ENCODE measurements at places on chromosomes 11 and 22.

DNA sequence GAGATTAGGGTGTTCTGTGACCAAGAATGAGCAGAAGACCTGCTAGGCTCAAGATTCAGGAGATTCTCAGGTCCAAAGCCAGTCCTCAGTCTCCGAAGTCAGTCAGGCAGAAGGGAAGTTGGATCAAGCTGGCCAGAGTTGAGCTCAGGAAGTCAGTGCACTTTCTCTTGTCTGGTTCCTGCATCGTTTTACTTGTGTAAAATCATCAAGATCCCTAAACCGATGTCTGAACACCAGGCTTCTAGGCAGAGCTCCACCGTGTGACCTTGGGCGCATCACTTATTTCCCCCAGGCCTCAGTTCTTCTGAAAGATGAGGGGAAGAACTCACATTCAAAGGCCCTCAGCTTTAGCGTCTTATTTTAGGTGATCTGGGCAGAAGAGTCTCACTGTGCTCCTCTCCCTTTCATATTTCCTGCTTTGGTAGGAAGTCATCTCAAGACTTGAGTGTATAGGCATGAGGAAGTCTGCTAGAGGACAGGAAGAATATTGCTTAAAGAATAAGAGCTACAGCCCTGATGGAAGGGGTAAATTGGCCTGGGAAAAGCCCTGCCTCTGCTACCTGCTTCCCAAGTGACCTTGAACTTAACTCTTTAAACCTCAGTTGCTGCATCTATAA is 20.2 kb downstream of the NF2 start:
- no peak for DNase-seq

- no peak for DNase-seq
Measured at GRCh38 chr11:5486421-5486820, 2.1 kb upstream of the OR52D1 start.

DNA sequence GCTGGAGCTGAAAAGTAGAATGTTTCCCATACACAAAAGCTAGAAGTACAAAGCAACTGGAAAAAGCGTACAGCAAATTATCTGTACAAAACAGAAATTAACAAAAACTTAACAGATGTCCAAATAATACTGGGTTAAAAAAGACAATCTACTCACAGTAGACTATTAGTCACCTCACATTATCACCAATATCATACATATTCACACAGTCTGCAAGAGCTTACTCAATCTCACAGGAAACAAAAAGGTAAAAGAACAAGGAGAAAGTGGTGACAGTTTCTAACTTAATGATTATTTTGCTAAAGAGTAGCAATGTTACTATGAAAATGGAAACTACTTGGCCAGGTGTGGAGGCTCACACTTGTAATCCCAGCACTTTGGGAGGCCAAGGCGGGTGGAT is 11.9 kb downstream of the CELF1 start:
- no peak for DNase-seq

DNA sequence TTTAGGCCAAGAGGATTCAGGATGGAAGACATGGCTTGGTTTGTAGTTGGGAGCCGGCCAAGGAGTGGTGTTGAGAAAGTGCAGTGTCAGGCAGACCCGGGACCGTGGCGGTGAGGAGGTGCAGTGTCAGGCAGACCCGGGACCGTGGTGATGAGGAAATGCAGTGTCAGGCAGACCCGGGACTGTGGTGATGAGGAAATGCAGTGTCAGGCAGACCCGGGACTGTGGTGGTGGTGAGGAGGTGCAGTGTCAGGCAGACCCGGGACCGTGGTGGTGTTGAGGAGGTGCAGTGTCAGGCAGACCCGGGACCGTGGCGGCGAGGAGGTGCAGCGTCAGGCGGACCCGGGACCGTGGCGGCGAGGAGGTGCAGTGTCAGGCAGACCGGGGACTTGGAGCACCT is 59.7 kb downstream of the LRP5 start:
- DNase-seq, result no peak

DNA sequence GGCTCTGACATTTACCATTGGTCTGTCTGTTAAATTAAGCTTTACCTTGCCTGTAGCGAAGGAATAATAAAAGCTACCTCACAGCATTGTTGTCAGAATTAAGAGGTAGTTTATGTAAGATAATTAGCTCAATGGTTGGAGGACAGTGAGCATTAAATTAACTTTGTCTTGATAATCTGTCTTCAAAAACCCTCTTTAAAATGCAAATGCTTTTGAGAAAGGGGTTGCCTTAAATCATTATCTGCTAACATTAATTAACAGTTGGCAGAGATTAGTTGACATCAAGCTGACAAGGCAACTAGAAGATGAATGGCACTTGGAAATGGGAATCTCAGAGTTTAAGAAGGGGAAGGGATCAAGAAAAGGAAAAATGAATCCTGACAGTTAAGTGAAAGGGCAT is 761.1 kb upstream of the ARHGAP42 start:
- no peak for DNase-seq

GRCh38 chr11:39745401-39745800 is 1714.1 kb downstream of the LRRC4C start:
- DNase-seq, result no peak

DNA sequence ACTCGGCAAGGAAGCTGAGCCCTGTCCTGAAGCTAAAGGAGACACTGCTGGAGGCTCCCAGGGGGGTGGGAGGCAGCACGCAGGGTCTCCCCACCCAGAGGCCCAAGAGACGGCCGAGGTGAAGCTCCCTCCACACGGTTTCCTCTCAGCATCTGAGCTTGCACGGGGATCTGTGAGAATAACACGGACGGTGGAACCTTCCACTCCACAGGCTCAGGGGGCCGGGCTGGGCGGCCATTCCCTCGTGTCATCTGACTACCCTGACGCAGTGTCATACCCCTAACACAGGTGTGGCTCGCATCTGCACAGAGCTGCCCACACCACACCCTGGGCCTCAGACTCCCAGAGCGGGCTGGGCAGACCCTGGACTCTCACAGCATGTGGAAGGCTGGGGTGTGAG is 409.7 kb downstream of the SHANK2 start:
- no peak for DNase-seq

GRCh38 chr11:5928811-5929210 is 13.2 kb upstream of the OR56A3 start:
- no peak for DNase-seq

DNA sequence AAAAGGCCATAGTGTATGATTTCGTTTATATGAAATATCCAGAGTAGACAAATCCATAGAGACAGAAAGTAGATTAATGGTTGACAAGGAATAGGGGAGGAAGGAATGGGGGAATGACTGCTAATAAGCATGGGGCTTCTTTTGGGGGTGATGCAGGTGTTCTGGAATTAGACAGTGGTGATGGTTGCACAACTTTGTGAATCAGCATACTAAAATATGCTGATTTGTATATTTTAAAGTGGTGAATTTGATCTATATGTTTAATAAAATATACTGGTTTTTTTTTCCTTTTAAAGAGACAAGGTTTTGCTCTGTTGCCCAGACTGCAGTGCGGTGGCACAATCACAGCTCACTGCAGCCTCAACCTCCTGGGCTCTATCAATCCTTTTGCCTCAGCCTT is 6.5 kb upstream of the HORMAD2 start:
- DNase-seq, result no peak

- no peak for DNase-seq
Measured at GRCh38 chr22:32699001-32699582, 102.4 kb upstream of the TIMP3 start.

- DNase-seq, result no peak
Measured at GRCh38 chr22:43036282-43036829, 21.4 kb upstream of the PACSIN2 start.

DNA sequence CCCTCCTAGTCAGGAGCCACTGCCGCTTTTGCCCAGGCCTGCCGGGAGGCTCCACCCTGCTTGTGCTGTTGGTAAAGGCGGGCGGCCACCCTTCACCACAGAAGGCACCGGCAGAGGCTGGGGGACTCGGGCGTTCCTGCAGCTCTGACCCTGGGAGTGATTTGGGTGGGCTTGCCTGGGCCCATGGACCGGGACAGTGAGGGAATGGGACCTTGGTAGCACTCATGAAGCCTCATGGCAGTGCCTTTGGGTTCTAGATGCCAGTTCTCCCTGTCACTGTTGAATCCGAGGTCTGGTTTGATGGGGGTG is 4.4 kb downstream of the TPCN2 start:
- no peak for DNase-seq

DNA sequence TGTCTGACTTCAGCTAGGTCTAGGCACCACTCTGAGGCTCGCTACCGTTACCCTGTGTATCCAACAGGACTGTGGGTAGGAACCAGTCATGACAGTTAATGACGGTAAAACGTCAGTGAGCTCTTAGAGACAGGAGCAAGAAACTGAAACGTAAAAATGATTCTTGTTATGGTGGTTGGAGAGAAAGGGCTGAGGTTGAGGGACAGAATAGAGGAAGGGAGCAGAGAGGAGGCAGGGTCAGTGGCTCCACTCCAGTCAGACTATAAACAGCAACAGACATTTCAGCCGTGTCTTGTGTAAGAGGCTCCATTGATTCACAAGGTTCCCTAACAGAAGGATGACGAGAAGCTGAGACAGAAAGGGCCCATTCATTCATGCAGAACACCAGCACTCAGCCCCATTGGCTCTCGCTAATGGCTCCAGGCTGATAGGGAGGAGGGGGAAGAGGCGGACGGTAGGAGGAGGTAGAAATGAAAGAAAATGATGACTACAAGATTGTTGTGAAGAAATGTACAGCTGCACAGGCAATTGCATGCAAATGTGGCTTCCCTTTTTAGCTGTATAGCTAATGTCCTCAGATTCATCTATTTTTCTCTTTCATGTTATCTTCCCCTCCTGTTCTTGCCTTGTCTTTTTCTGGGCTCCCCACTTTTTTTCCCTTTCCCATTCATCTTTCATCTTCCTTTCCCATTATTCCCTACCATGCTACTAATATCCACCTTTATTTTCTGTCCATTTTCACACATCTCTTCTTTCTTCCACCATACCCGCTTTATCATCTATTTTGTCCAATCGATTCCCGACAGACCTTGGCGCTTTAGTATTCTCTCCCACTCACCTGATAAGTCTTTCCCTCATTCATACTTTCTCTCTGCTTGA is 34.3 kb downstream of the ETS1 start:
- DNase-seq, result no peak

DNA sequence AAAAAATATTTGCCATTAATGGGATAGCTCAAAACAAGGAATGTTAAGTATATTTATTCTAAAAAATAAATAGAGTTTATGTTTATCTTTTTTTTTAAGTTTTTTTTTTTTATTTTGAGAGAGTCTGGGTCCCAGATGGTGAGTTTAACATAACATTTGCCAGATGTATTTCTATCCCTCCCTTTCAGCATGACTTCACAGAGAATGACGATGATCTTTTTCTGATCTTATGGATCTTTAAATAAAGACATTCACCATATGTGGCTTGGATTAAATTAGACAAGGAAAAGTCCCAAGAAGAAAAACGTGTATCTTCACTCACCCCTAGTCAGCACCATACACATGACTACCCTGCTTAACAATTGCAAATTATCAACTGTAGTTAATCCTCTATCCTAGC is 839.8 kb upstream of the CNTN5 start:
- DNase-seq, result no peak

DNA sequence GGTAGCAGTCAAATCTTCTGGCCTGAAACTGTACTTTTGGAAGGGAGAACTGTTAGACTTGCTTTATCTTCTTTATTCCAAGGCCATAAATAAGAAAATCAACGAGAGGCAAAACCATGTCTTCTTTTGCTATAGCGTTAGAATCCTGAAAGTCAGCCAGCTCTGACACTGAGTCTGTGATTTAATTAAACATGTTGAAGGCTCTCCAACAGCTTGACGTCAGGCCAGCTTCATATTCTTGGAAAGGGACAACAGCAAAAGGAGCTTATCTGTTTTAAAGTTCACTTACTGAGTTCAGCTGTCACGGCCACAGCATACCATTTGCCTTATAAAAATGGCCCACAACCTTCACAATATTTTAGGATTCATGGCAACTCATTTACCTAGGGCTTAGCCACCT is 131.0 kb upstream of the LDLRAD3 start:
- DNase-seq, result no peak

- DNase-seq, result no peak
Measured at GRCh38 chr11:2533587-2534133, 88.9 kb downstream of the KCNQ1 start.

DNA sequence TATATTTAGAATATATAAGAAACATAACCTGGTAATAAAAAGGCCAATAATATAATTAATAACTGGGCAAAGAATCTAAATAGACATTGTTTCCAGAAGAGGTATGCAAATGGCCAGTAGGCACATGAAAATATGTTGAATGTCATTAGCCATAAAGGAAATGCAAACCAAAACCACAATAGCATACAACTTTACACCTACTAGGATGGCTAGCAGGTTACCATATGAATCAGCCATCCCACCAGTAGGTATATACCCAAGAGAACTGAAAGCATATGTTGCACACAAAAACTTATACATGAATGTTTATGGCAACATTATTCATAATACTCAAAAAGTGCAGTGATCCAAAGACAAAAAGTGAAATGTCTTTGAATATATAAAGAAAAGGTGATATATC is 2.7 kb upstream of the OR2D2 start:
- no peak for DNase-seq

DNA sequence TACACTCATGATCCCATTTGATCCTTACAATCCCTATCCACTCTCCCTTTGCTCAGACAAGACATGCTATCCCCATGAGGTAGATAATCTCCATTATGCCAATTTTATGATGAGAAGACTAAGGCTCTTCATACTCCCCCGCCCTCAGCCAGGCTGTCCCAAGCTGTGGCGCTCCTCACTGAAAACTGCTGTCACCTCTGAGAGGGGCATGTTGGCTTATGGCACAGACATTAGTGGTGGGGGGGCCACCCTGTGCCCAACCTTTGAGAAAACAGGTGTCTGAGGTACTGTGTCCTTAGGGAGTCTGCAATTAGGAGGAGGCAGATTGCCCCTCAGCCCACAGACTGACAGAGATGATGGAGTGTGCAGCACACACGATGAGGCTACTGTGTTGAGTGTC is 2.4 kb downstream of the DDTL start:
- DNase-seq, result no peak

GRCh38 chr11:111448414-111448813 is 63.8 kb downstream of the BTG4 start:
- no peak for DNase-seq

DNA sequence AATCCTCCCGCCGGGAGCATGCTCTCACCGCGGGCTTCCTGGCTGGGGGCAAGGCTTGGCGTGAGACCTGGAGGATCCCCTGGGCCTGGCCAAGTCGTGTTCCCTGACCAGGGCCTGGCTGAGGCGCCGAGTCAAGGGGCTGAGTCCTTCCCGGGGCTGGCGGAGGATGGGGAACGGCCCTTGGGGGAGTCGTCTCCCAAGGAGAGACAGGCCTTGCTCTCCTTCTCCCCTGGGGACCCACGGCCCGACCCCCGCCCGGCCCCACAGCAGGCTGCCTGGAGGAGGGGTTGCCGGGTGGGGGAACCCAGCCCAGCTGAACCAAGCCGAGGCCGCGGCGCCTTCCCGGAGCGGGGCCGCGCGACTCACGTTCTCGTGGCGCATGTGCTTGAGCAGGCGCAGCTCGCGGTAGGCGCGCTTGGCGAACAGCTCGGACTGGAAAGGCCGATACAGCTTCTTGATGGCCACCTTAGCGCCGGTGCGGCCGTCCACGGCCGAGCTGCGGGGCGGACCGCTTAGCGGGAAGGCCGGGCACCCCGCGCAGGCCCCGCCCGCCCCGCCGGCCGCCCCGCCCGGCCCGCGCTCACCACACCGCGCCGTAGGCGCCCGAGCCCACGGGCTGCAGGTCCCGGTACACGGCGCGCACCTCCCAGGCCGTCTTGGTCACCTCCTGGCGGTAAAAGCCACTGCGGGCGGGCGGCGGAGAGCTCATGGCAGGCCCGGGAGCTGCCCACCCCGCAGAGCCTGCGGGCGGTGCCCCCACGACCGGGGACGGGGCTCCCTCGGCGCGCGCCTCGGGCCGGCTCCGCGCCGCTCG is 475 bp downstream of the MAPK12 start:
- no peak for DNase-seq

- no peak for DNase-seq
Measured at GRCh38 chr11:57978686-57979531, 44.8 kb upstream of the OR9Q1 start.

GRCh38 chr11:109421981-109422869 is at the start of gene C11orf87:
Gene C11orf87 (plus strand): TSS chr11:109422190. CDS start chr11:109423634, 1,444 bp downstream.
- no peak for DNase-seq
